AML-193 (cell line): ENCODE measurements at places on chromosomes 2 and 18.

DNA sequence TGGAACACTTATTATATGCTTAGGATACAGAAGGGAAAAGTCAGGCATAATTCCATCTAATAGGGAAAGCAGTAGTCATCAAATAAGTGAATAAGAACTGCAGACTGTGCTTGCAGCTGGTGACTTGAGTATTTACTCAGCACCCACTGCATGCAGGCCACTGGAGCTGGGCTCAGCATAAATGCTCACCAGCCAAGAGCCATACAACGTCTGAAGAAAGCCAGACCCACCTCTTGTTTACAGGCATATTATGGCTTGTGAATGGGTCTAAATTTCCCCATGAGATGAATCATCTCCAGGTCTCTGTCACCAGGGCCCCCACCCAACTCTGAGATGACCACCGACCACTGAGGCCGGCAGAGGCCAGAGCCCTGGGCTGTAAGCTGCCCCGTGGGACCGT, 123.8 kb upstream of the PKDCC start:
- DNase-seq: no peak

DNA sequence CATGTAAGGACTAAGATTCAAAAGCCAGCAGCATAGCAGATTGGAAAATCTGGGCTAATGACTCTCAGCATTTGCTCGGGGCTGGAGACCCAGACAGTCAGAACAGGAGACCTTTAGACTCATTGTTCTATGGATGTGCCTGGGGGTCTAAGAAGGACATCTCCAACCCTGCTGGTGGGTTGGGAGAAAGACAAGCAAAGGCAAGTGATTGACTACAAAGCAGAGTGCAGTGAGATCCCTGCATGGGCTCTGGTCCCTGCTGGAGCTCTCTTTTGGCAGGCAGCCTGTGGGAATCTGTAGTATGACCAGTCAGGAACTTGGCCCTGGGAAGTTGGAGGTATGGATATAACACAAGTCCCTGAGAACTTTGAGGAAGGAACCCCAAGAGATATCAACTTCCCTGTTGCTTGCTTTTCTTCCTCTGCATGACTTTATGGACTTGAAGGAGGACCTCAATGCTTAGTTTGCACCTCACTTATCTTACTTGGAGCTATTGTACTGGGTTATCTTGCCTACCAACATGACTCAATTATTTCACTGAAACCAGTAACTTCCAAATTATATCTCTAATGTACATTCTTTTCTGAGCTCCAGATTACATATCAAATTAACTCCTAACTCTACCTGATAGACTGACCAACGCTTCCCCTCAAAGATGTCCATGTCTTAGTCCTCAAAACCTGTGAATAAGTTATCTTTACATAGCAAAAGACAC, 236.0 kb downstream of the CYRIA start:
- no peak for DNase-seq

DNA sequence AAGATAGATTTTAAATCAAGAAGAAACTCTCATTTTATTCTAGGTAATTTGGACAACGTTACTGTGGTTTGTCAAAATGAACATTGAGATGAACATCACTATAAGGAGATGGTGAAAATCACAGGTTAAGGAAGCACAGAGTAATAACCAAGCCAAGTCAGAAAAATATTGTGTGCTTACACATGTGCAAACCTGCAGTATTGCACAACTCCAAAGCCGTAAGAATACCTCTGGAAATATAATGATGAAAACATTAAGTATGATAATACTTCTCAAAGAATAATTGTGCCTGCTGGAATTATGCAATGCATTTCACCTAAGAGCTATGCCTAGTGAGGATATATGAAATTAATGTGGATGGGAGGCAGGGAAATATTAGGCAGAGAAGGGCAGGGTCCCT, 21.1 kb upstream of the GALNT5 start:
- no peak for DNase-seq

DNA sequence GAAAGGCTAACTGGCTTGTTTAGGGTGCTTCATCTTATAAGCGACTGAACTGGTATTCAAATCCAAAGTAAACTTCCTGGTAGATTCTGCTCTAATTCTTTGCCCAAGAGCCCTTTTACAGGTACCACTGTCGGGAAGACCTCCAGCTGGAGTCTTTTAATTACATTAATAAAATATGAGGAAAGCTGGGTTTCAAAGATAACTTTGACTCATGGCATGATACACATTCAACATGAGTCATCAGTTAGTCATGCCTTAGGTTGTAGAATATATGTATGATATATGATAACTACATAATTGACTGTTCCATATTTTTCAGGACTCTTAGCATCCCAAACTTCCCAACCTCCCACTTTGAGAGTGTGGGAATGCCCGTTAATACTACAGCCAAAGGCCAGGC, 32.3 kb downstream of the ZCCHC2 start:
- no peak for DNase-seq

GRCh38 chr18:47149457-47150028, 757 bp downstream of the HDHD2 start:
- DNase-seq: no peak
